AG04449 (cell line): ENCODE measurements at places on chromosomes 13 and 19.

GRCh38 chr13:31009166-31009565, 76.7 kb downstream of the TEX26 start:
- DNase-seq = no peak

DNA sequence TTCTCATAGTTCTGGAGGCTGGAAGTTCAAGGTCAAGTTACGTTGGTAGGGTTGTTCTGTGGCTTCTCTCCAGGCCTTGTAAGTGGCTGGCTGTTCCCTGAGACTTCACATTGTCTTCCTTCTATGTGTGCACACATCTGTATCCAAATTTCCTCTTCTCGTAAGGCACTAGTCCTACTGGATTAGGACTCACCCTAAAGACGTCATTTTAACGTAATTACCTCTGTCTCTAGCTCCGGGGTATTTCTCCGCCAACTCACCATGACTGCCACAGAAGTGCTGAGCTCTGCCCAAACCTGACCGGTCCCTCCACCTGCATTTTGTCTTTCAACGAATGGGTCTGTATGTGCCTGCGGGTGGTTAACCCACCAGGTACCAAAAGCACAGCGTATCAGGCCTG, 8.7 kb upstream of the SYDE1 start:
- no peak for DNase-seq

DNA sequence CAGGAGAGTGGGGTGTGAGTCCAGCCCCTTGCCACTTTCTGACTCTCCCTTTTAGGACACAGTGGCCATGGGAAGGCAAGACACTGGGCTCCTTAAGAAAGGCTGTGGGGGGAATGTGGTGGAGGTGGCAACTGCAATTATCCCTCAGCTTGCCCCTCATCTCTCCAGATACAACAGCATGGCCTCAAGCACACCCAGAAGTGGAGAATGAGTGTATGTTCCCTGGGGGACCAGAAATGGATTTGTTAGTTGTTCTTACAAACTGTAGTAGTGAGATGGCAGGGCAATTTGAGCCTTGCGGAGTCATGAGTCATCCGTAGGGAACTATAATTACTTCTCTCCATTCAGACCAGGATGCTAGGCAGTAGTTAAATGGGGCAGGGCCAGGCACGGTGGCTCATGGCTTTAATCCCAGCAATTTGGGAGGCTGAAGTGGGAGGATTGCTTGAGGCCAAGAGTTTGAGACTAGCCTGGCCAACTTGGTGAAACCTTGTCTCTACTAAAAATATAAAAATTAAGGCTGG, 25.6 kb upstream of the CXCL17 start:
- peak; percentile 70 for DNase-seq

DNA sequence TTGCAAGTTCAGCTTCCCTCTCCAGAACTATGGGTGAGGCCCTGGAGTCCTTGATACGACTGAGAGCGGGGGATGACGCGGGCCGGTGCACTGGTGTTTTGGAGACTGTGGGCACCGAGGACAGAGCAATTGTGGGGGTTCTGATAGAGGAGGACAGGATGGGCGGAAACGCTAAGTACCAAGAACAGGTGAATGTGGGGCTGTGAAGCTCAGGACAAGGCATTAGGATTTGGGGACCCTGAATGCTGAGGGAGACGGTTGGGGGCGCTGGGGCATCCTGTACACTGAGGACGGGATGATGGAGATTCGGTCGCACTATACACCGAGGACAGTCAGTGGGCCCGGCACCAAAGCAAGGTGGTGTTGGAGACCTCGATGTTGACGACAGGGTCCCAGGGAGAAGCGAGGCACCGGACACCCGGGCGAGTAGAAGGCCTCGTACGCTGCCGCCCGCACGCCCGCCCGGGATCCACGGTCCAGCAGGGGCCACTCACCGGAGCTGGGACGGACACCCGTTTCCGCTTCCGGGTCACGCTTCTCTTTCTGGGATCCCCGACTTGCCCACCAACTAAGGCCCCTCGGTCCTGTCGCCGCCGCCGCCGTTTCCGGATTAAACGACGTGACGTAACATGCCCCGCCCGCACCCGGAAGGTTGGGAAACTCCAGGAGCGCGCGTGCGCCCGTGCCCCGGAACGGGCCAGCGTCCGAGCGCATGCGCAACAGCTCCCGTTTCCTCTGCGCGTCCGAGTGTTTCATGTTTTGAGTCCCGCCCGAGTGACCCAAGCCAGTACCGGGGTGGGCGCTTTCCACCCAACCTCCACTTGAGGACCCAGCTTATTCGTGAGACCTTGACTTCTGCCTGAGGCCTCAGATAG, at the start of gene CHMP2A:
CHMP2A (minus strand) TSS at position 612 of the 875 bp plus-strand sequence. CDS start 893 bp downstream, outside the sequence.
- DNase-seq = no peak

GRCh38 chr19:43476606-43477005, 11.2 kb upstream of the LYPD3 start:
- DNase-seq = peak; percentile 51

GRCh38 chr19:18521692-18522123, at the start of gene ELL:
TSS of gene ELL (minus strand) at chr19:18522070. CDS start at chr19:18522055, 15 bp downstream.
- no peak for DNase-seq

- no peak for DNase-seq
Measured at GRCh38 chr13:49938314-49938713, 2.2 kb upstream of the SPRYD7 start.
